CD4-positive, alpha-beta T cell treated with Interferon gamma for 1 hour (primary cell): ENCODE measurements at places on chromosomes 12 and 14.
A peak's percentile ranks its signal among the peaks of the same experiment; 100 is the strongest.

GRCh38 chr12:53052419-53053217 lies 2.8 kb downstream of the TNS2 start:
- DNase-seq = no peak

DNA sequence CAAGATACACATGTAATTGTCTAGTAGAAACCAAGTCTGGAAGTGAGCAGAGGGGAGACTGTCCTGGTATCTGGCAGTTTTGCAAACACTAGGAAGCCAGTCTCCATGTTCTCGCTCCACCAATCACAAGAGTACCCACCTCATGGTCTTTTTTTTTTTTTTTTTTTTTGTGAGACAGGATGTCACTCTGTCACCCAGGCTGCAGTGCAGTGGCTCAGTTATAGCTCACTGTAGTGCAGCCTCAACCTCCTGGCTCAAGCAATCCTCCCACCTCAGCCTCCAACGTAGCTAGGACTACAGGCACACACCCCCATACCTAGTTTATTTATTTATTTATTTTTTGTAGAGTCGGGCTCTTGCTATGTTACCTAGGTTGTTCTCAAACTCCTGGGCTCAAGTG lies 189.2 kb downstream of the EFCAB11 start:
- no peak for DNase-seq

GRCh38 chr12:25694072-25694471 lies 141.0 kb upstream of the LMNTD1 start:
- DNase-seq = no peak

DNA sequence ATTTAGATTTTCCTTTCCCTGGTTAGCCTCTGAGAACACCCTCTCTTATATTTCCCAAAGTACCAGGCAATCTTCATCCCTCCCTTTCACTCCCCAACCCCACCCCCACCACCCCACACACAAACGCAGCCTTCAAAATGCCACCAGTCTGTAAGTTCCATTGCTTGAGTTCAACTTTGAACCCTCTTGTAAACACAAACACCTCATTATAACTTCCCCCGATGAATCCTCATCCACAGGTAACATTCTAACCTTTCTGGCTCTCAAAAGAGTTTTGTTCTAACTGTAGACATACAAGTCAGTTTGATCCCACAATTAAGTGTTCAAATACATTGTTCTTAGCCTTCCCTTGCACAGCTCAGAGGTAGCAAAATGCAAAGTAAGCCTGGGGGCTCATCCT lies 199.4 kb upstream of the FOXN3 start:
- no peak for DNase-seq

DNA sequence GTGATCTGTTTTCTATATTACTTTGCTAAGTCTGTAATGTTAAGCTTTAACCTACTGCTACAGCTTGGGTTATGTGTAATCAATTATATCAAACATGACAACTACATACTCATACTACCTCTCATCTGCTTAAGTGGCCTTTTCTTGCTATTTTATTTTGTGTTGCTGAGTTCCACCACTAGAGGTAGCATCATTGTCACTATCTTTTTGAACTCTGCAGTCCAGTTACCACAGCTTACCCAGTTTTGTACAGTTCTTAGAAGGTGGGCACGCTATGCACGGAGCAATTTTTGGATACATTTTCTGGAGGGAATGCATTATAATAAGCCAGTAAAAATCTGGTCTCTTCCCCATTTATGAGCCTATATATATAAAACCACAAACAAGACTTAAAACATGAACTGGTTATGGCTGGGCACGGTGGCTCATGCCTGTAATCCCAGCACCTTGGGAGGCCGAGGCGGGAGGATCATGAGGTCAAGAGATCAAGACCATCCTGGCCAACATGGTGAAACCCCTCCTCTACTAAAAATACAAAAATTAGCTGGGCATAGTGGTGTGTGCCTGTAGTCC lies 48.5 kb downstream of the SAV1 start:
- no peak for DNase-seq

- DNase-seq = no peak
Observed at GRCh38 chr12:52646613-52647012, 5.4 kb downstream of the KRT2 start.

GRCh38 chr12:15404485-15404884 lies 82.2 kb downstream of the PTPRO start:
- no peak for DNase-seq

DNA sequence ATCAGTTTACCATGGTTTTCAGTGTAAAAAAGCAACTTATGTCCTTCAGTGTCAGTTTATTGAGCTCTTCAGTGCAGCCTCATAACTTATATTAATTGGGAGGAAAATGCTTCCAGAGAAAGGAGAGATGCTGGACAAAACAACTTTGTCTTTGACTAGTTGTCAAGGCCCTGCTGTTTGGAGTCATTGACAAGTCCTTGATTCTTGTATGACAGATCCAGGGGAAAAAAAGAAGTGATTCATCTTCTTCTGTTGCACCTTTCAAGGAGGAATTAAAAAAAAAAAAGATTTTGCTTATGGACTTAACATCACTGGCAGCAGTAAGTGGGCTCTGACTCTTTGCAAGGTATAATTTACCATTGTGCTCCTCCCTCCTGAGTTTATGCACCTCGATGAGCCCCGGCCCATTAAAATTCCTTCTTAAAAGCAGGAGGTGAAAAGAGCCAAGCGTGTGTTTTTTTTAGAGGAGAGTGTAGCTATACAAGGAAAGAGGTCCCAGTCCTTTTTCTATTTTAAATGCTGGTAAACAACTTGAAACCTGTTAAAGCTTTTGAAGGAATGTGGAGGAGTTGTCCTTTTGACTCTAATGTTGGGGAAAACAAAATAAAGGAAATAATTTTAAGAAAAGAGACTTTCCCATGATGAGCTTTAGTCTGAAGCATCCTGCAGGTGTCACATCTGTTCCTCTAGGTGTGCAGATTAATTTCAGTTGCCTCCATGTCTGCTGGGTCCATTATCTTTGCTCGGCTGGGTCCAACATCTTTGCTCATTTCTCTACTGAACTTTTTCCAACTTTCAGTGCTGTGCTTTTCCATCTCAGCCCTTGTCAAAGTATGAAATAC lies 431.6 kb downstream of the RAD51B start:
- no peak for DNase-seq

- no peak for DNase-seq
Observed at GRCh38 chr12:55126106-55126505, at the start of gene OR9K2. TSS of gene OR9K2 (plus strand) at chr12:55126406. CDS start at chr12:55129835, 3,429 bp downstream.

DNA sequence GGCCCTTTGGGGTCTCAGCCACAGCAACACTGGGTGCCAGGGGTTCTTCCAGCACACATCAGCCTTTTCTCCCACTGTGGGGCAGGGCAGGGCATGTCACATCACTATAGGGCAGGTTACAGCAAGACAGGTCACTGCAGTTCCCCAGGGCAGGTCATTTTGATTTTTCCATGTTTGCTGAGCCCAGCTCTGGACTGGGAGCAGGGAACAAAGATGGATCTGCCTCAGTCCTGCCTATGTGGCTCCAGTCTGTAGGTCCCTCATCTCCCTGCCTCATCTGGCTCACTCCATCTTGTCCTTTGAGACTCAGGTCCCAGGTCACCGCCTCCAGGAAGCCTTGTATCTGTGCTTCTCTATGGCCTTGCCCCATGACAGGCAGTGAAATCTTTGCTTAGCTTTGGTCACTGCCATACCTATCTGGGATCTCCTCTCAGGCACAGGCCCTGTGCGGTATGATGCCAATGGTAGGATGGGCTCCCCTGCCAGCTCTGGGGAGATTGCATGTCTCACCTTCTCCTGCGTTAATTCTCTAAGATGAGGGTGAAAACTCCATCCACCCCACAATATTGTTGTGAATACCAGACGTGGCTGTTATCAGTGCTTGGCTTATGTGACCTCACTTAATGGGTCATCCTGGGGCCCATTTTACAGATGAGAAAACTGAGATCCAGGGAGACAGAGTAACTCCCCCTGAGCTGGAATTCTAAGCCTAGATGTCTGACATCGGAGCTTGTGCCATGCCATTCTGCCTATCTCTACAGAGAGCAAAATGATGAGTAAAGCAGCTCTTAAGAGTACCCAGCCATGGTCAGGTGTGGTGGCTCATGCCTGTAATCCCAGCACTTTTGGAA lies 1.5 kb downstream of the SERPINA6 start:
- no peak for DNase-seq

GRCh38 chr12:123242116-123242904 lies 9.1 kb downstream of the MTRFR start:
- no peak for DNase-seq

GRCh38 chr14:63952053-63952932 lies 99.5 kb downstream of the SYNE2 start:
- no peak for DNase-seq

- no peak for DNase-seq
Observed at GRCh38 chr12:6963016-6963731, 7.3 kb downstream of the PHB2 start.

- DNase-seq = no peak
Observed at GRCh38 chr14:30692669-30693068, 70.5 kb downstream of the SCFD1 start.

DNA sequence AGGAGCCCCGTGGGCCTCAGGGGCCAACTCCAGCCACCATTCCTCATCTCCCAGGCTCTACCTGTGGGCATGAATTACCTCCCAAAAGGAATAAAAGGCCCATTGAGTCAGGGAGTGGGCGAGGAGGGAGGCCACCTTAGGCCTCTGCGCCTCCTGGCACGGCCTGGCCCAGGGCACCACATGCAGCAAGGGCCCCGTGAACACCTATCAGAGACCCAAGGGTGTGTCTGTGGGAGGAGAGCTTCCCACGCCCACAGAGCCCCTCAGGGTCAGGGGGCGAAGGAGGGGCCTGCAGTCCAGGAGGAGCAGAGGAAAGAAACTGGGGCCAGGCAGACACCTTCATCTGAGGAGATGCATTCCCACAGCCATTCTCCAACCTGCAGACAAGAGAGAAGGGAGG lies 12.2 kb downstream of the RAPGEF3 start:
- DNase-seq = no peak

DNA sequence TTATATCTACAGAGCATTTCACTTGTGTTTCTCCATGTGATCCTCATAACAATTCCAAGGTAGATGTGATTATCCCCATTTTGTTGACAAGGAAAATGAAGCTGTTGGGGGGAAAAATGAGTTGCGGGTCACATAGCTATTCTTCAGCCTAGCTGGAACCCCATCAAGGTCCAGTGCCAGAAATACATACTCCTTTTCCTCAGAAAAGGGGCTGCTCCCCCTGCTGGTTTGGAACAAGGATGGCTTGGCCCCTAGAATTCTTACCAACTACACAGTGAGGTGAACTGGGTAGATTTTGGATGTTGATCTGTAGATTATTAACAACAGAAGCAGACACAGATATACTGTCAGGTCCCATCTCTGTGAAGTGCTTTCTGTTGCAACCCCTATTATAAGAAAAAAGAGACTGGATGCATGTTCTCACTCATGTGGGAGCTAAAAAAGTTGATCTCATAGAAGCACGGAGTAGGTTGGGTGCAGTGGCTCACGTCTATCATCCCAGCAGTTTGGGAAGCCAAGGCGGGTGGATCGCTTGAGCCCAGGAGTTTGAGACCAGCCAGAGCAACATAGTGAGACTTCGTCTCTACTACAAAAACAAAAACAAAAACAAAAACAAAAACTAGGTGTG lies 8.9 kb downstream of the IKZF4 start:
- peak; percentile 38 for DNase-seq

- no peak for DNase-seq
Observed at GRCh38 chr14:61652526-61653262, 42.6 kb upstream of the HIF1A start.

DNA sequence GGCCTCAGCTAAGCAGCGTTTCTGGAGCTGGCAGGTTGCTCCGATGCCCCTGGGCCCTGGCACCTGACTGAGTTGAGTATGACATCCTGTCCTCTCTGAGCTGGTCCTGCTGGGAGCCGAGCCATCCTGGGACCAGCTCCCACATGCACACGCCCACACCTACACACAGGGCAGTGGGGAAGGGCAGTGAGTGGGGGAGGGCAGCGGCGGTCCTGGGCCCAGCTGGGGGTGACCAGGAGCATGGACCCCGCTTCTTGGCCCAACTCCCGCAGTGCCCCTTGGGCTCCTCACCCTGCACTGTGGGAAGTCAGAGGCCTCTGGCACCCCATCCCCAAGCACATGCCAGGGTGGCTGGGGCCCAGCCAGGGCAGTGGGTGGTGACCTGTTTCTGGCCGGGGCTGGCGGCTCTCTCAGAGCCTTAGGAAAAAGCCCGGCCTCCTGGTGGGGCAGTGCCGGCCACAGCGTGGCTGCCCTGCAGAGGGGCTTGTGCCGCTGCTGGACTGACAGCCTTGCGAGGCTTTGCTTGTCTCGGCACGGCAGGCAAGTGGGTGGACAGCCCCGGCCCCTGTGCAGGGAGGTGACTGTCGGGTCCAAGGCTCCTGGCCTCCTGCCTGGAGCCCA lies 5.9 kb upstream of the CRIP2 start:
- no peak for DNase-seq

DNA sequence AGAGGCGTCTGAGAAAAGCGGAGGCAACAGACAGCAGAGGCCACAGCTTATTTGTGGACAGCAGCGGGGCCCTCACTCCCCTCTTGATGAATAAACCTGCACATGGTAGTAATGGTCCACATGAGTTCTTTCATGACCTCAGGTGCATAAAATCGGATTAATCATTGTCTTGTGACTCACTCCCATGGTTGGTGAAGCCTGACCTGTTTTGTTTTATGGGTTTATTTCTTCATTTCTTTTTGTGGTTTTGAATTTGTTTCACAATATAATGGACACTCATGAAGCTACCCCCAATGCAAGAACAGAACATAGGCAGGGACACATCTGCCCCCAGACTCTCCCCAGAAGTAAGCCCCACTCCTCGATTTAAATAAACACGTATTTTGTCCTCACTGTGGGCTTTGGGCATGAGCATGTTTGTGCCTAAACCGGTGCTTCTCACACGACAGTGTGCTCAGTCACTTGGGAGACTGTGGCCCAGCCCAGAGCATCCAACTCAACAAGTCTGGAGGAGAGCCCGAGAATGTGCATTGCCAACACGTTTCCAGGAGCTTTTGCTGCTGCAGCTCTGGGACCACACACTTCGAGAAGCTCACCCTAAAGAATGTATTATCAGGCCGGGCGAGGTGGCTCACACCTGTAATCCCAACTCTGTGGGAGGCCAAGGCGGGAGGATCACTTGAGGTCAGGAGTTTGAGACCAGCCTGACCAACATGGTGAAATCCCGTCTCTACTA lies 116.1 kb downstream of the SCARB1 start:
- no peak for DNase-seq

DNA sequence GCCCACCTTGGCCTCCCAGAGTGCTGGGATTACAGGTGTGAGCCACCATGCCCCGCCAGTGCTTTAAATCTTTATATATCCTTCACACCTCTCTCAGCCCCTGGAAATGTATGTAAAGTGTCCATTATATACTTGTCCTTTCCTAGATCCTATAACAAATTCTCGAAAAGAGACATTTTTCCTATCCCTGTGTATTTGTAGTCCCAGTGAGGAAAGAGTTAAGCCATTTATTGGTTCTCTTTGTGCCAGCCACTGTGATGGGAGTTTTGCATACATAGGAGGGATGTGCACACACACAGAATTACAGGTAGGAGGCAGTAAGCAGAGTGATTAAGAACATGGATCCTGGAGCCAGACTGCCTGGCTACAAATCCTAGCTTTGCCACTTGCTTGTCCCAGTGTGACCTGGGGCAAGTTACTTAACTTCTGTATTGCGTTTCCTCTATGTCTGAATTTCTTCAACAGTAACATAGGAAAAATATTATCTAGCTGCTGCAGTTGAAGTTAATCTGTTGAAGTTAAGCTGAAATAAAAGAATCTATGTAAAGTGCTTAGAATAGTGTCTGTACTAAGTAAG lies 2.1 kb upstream of the RABGGTA start:
- no peak for DNase-seq
